Airway epithelial cell (primary cell): ENCODE measurements at places on chromosomes 1 and 21. TPM values are rescaled to one million over a fixed set of nuclear protein-coding genes. Genes with fewer than 3 reads are reported as not detected.

Gene KRTAP21-2
- total RNA-seq = not detected in 2 replicates

Gene CD5L
- total RNA-seq = not detected in 2 replicates

Gene TAL1
- total RNA-seq = not detected in 2 replicates

Gene SPRR2E
- 5.4 and 6.5 TPM in 2 replicates for total RNA-seq

Gene SRM
- 78.6 and 94.9 TPM in 2 replicates for total RNA-seq

Gene AMY1B
- not detected in 2 replicates for total RNA-seq

Gene CR1L
- 0.07 TPM in 1 of 2 replicates, not detected in the other for total RNA-seq

Gene CAMK2N1
- 9.2 and 12.2 TPM in 2 replicates for total RNA-seq

Gene NADK
- total RNA-seq = 56.7 and 58.0 TPM in 2 replicates

Gene DDX59
- total RNA-seq = 6.7 and 10.6 TPM in 2 replicates

Gene NBPF10
- total RNA-seq = 0.09 and 0.28 TPM in 2 replicates

Gene WDR64
- not detected in 2 replicates for total RNA-seq

Gene LMO4
- total RNA-seq = 14.4 and 30.2 TPM in 2 replicates

Gene SLC35F3
- total RNA-seq = 0.09 and 0.56 TPM in 2 replicates

Gene SPRR1B
- 1,378 and 2,304 TPM in 2 replicates for total RNA-seq

Gene LAD1
- total RNA-seq = 244 and 293 TPM in 2 replicates

Gene ANKRD34A
- total RNA-seq = 0.28 and 0.49 TPM in 2 replicates

Gene SH2D2A
- total RNA-seq = 1.8 and 2.5 TPM in 2 replicates

Gene GRIK3
- not detected in 2 replicates for total RNA-seq

Gene SELP
- not detected in 2 replicates for total RNA-seq

Gene CACNA1S
- total RNA-seq = not detected in 2 replicates

Gene PKLR
- total RNA-seq = 0.28 TPM in 1 of 2 replicates, not detected in the other

Gene CRABP2
- 446 and 591 TPM in 2 replicates for total RNA-seq

Gene MYCL
- 9.7 and 12.2 TPM in 2 replicates for total RNA-seq

Gene TMCO1
- total RNA-seq = 57.8 and 87.9 TPM in 2 replicates

Gene SHISAL2A
- total RNA-seq = 0.14 TPM in 1 of 2 replicates, not detected in the other

Gene TINAGL1
- total RNA-seq = 271 and 279 TPM in 2 replicates

Gene ZNF695
- total RNA-seq = 2.6 and 5.9 TPM in 2 replicates

Gene TMEM240
- 0.23 and 0.35 TPM in 2 replicates for total RNA-seq

Gene S1PR1
- 0.14 and 1.2 TPM in 2 replicates for total RNA-seq

Gene GBP6
- total RNA-seq = 75.2 and 93.7 TPM in 2 replicates

Gene MAB21L3
- 4.5 and 6.7 TPM in 2 replicates for total RNA-seq

Gene NAXE
- 118 and 139 TPM in 2 replicates for total RNA-seq

Gene SPRR2F
- 0.28 TPM in 1 of 2 replicates, not detected in the other for total RNA-seq

Gene LRRC38
- total RNA-seq = not detected in 2 replicates

Gene GPR52
- 0.21 TPM in 1 of 2 replicates, not detected in the other for total RNA-seq

Gene DNTTIP2
- 38.4 and 51.1 TPM in 2 replicates for total RNA-seq

Gene UQCRHL
- total RNA-seq = 2.6 and 4.8 TPM in 2 replicates

Gene MATN1
- total RNA-seq = not detected in 2 replicates

Gene TCHH
- total RNA-seq = under 0.01 TPM in 1 of 2 replicates, not detected in the other

Gene RFX5
- 34.1 and 40.9 TPM in 2 replicates for total RNA-seq
